ENCODE measurements at places on chromosomes 3 and 15.

DNA sequence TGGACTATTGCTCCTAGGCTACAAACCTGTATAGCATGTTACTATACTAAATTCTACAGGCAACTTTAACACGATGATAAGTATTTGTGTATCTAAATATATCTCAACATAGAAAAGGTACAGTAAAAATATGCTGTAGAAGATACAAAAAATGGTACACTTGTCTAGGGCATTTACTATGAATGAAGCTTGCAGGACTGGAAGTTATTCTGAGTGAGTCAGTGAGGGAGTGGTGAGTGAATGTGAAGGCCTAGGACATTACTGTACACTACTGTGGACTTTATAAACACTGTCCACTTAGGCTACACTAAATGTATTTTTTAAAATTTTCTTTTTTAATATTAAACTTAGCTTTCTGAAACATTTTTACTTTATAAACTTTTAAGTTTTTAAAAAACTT lies 140.5 kb upstream of the SGO1 start:
- no peak for DNase-seq

- DNase-seq = no peak
Observed at GRCh38 chr15:84594617-84595290, 6.1 kb upstream of the ZSCAN2 start.

- no peak for DNase-seq
Observed at GRCh38 chr15:84917452-84917851, 33.0 kb downstream of the SLC28A1 start.

DNA sequence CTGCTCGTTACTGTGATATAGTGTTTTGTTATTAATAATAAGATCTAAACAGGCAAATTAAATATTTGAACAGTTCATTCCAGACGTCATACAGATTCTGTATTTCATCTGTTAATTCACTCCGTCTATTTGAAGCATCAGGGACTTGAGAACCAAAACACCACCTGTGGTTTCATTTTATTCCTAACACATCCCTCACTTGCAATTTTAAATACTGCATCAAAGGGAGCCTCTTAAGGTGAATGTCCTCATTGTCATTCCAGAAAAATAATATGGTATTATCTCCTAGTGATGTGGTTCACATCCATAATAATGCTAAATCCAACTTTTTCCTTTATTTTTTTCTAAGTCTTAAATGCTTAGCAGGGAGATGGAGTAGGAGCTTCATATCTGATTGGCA lies 1390.9 kb upstream of the CADM2 start:
- no peak for DNase-seq

DNA sequence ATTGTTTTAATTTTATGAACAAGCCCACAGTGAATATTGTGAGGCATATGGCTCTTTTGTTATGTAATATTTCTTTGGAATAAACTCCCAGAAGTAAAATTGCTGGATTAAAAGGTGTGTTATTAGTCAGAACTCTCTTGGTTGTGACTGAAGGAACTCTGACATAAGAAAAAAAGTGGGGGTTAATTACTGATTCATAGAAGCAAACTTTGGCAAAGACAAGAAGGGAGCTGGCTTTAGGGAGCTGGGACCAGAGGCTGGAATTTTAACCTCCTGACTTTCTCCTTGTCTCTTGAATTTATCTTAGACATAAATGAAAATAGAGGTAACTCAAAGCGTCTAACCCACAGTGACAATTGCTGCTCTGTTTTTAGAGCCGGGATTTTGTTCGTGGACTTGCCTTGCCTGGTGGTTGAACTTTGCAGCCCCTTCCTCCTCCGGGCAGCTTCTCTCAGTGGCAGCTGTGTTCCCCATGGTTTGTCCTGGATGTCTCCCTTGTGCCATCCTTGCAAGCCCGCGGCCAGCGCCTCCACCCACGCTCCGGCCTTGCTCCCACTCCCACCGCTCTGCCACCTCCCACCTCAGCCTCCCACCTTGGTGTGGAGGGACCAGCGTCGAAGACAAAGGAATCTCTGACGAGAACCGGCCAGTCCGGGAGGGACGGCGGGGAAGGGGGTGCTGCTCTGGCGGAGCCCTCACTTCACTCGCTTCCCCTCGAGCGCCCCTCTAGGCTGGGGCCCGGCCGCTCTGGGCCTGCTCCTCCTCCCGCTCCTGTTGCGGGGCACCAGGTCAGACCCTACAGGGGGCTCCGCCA lies 28.0 kb downstream of the ARHGAP31 start:
- peak; percentile 64 for DNase-seq
